ENCODE measurements at places on chromosomes 2 and 18.

GRCh38 chr2:67776276-67776675 is 286.5 kb downstream of the C1D start:
- no peak for DNase-seq

DNA sequence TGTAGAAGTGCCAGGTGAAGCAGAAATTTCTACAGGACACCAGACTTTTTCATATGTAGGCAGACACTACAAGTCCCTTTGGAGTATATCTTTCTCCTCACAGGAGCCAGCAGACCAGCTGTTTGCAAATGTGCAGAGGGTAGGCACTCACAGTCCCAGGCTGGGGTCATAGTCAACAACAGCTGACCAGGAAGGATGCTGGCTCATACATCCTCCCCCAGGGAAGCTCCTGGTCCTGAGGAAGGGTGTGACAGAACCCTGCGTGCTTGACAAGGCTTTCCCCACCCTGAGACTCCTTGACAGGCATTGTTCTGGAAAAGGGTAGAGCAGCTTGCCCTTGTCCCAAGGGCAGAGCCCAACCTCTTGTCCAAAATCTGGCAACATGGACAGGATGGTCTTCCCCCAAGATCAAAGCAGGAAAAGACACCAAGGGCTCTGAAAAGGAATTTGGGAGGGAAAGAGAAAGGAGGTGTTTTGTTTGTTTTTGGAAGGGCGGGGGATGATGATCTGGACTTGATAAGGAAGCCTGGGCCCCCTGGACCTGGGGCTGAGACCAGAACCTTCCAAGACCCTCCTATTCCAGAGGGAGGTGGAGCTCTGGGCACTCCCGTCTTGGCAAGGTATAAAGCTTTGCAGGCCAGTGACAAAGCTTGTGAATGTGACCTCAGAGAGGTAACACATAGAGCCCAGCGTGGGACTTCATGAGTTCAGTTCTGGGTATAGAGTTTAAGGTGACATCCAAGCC is 87.1 kb downstream of the GFPT1 start:
- no peak for DNase-seq

DNA sequence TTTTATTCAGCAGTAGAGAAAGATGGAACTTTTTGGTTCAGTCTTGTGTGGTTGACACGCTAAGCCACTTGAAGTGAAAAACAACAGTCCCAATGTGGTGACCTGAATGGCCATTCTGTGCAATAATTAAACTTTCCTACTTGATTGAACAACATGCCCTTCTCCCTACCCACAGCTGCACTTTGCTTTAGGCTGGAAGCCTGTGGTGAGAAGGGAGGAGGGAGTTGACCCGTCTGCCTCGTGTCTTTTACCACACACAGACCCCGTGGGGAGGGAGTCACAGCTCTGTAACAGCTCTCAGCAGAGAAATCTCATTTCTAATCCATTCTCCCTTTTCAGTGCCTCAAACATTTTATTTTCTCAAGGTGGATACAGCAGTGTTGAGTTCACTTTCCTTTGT is 138.2 kb upstream of the PKDCC start:
- no peak for DNase-seq

- no peak for DNase-seq
These were observed 170.1 kb upstream of the HAAO start for GRCh38 chr2:42962508-42962953.

DNA sequence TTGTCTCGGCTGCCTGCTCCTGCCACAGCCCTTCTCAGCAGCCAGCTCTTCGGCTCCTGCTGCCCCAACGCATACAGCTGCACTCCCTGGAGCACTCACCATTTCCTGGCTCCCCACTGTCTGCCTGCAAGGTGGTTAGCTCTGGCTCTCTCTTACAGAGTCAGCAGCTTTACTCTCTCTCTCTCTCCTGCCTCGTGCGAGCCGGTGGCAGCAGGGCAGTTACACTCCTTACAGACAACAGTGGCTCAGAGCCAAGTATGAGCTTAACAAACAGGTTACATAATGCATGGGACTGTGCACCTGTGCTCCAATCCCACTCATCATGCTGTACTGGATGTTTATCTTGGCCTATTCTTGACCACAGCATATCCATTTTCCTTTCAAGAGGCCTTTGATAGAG is 47.4 kb upstream of the DNAJC10 start:
- no peak for DNase-seq

GRCh38 chr2:195898505-195899191 is 170.0 kb downstream of the DNAH7 start:
- DNase-seq, result no peak
